ENCODE measurements at places on chromosomes 12 and 14. TPM values are rescaled to one million over a fixed set of nuclear protein-coding genes. Genes with fewer than 3 reads are reported as not detected.

DNA sequence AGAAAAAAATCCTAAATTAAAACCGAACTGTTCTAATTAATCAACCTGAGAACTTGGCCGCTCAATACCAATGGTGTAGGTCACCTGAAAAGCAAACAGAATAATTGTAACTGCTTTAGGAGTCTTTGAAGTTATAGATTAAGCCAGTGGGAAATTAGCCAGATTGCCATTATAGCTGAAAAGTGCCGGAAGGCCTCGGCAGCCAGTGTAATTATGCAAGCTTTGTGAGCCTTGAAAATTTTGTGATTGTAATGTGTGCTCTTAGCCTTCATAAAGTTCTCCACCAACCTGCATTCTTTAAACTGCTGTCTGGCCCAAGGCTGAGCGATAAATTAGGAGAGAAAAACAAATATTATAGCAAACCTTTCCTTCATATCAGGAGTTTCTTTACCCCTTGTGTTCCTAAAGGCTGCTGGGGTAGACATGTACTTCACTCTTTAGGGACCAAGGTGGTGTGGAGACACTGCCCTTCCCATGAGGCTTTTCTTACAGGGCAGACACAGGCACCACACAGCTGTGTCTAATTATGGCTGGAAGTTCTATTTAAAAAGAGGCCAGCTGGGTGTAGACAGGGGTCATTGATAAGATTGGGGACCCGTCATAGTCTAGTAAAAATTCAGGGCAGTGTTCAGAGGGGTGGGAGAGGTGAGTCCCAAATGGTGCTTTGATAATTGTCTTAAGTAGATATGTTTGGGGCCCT lies 991.2 kb downstream of the FLRT2 start:
- H3K27ac ChIP-seq = no peak overlapping the region
- no peaks in the 10 kb centered on the region for H3K36me3 ChIP-seq
- no peak for DNase-seq
- no peaks in the 10 kb centered on the region for H3K27me3 ChIP-seq

Gene NPAS3
- not detected for total RNA-seq

DNA sequence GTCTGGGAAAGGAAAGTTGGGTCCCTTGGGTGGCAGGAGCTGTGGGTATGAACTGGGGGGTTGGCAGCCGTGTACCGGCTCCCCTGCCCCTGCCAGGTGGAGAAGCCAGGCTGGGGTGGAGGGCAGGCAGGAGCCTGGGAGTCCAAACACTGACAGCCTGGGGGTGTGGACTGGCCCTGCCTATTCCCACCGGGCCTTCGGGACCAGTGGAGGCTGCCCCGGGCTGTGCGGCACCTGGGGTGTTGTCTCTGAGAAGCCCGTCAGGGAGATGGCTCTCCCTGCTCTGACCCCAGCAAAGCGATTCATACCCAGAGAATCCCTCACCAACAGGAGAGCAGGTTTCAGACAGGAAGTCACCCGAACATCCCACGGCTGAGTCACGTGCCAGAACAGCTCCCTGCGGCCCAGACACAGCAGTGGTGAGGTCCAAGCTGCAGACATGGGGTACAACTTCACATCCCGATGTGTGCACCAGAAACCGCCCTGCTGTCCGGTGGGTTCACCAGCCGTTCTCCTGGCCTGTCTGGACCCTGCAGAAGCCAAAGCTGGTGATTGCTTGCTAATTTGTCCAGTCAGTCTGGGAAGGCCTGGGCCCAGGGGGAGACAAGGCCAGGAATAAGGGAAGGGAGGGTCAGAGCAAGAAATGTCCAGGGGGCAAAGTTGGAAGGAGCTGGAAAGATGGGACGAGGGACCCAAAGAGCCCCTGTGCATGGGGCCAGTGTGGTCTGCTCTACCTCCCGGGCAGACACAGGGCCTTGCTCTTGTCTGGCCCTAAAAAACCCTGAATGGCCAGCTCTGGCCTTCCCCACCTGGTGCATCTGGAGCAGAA lies 2.1 kb upstream of the GPR132 start:
- no peaks in the 10 kb centered on the region for H3K36me3 ChIP-seq
- DNase-seq = no peak
- H3K4me3 ChIP-seq = no peak overlapping the region
- H3K27me3 ChIP-seq = no peaks in the 10 kb centered on the region
- no peaks in the 10 kb centered on the region for H3K4me1 ChIP-seq

Gene GYS2
- total RNA-seq = not detected
